ENCODE measurements at places on chromosomes 1 and 21.

DNA sequence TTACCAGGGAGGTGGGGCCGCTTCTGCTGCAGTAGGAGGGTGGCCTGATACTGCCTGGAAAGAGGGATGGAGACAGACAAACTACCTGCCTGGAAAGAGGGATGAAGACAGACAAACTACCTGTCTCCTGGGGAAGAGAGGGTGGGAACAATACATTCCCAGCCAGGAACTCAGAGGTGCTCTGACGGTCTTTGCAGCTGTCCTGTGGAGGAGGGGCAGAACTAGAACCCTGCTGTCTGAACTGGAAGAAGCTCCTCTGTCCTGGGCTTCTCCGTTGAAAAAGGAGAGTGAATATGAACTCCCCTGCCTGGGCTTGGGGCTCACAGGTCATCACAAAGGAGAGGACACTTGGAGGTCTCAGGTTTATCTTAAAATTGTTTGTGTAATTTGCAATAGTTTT, 40.3 kb upstream of the ETV3 start:
- no peak for DNase-seq

GRCh38 chr1:176315519-176316220, 108.6 kb upstream of the COP1 start:
- no peak for DNase-seq

DNA sequence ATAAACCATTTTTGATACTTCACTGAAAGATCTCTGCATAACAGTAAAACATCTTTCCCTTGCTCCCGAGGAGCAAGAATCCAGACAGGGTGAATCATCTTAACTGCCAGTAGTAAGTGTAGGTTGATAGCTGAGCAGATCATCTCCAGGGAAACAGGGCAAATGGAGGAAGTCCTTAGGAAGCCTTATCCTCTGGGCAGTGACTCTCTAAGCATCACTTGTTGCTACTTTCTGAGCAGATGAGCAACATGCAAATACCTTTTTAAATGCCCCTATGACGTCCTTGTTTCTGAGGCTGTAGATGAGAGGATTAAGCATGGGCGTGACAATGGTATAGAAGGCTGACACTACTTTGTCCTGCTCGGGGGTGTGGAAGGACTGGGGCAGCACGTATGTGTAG, 8.9 kb downstream of the OR2T11 start:
- no peak for DNase-seq

- DNase-seq = no peak
Measured at GRCh38 chr1:206721454-206721853, 36.7 kb downstream of the MAPKAPK2 start.

GRCh38 chr1:9553736-9554144, 14.5 kb downstream of the SLC25A33 start:
- DNase-seq = no peak

DNA sequence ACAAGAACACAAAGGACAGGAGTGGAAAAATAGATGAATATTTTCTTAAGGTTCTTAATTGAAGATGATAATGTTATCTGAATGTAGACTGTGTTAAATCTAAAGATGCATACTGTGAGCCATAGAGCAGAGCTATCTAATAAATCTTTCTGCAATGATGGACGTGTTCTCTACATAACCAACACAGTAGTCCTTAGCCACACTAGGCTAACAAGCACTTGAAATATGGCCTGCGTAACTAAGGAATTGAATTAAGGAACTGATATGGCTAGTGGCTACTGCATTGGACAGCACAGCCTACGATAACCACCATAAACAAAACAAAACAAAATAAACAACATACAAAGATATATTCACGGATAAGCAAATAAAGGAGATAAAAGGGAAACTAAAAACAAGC, 181.3 kb downstream of the LYPLAL1 start:
- no peak for DNase-seq

- DNase-seq = no peak
Measured at GRCh38 chr1:200022239-200022804, 5.2 kb upstream of the NR5A2 start.

- DNase-seq = no peak
Measured at GRCh38 chr1:169109561-169110134, 3.2 kb downstream of the ATP1B1 start.

DNA sequence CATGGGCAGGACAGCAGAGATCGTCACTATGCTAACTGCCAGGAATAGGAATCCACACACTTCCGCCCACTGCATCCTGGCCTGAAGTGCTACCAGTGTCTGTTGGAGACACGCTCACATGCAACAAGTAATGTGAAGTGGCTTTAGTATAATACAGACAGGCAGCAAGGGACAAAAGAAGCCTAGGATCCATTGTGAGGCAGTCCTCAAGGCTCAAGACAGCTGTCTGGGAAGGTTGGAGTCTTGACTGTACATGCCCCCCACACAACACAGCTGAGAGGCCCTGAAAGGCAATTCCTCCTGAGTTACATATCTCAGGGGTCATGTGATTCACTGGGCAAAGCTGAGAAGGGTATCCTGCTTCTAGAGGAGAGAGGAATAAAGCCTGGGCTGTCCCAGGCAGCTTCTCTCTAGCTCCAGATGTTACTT, 39.9 kb upstream of the CD1D start:
- DNase-seq = no peak

- DNase-seq = no peak
Measured at GRCh38 chr1:41003127-41003639, 18.3 kb downstream of the SLFNL1 start.

GRCh38 chr1:34771573-34772371, 9.2 kb upstream of the GJB3 start:
- DNase-seq = no peak

- no peak for DNase-seq
Measured at GRCh38 chr1:46394872-46395465, 852 bp downstream of the FAAH start.

DNA sequence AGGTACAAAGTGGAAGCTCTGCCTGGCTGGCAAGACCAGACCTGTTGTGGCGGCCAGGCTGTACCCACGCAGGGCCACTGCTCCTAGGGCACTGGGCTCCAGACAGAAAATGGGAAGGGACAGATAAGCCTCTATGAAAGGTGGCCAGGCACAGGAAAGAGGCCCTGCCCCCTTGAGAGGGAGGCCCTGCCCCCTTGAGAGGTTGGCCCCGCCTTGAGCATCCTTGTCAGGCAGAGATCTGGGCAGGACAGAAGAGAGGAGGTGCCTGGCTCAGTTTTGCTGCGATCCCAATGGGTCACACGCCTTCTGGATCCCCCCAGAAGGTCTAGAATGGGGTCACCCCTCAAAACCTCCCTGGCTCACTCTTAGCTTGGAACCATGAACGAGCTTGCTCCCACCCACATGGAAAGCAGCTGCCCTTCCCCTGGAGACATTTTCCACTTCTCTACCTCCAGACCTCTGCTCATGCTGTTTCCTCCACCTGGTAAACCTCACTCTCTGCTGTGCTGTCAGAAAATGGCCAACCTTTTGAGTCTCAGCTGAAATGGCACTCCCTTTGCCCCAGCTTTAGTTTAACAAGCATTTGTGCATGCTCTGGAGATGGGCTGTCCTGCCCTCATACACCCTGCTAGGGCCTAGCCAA, 17.5 kb upstream of the ECE1 start:
- DNase-seq = no peak

GRCh38 chr1:21189421-21189820, 12.7 kb upstream of the EIF4G3 start:
- DNase-seq = no peak

GRCh38 chr1:147292631-147293251, 50.3 kb downstream of the CHD1L start:
- DNase-seq = no peak

DNA sequence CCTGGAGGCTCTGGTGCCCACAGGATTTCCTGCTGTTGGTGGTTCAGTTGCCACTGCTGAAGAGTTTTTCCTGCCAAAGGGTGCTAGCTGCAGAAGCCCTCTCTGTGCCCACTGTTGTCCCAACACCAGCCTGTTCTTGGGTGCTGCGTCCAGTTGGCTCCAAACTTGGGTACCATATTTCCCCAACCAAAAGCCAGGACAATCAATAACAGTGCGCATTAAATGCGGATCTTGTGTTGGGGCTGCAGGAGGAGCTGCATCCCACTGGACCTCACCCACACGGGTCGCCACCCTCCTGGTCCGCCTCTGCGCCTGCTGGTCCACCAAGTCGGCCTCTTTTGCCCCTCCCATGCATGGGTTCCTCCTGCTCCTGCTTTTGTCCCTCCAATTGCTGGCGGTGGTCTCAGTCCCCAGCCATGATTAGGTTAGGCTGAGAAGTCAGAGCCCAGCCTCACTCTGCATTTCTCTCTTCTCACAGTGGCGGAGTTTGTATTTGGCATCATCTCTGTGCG, 9.8 kb downstream of the ABCG1 start:
- DNase-seq = no peak

GRCh38 chr1:233304489-233305102, 9.1 kb upstream of the PCNX2 start:
- DNase-seq = no peak

DNA sequence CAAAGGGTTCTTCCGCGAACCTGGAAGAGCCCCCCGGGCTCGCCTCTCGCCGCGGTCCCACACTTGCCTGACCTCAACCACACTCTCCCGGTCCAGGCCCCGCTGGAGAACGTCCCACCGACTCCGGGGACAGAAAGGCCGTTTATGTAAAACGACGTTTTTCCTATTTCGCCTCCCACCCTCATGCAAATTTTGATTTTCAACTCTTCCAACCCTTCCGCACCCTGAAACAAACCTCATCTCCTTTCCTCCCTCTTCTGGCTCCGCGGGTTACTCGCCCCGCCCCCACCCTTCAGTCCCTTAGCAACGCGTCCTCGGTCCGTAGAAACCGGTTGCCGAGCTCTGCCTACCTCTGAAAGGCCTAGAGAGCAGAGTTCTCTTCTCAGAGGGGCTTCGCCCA, at the start of gene C1orf141:
Gene C1orf141 (minus strand): TSS at position 276 of the 400 bp plus-strand sequence. CDS start 7,730 bp downstream, outside the sequence.
- peak; percentile 8 for DNase-seq

- no peak for DNase-seq
Measured at GRCh38 chr1:160365325-160365724, 1.5 kb upstream of the NHLH1 start.

GRCh38 chr1:115237023-115237422, 101.0 kb downstream of the NGF start:
- no peak for DNase-seq

DNA sequence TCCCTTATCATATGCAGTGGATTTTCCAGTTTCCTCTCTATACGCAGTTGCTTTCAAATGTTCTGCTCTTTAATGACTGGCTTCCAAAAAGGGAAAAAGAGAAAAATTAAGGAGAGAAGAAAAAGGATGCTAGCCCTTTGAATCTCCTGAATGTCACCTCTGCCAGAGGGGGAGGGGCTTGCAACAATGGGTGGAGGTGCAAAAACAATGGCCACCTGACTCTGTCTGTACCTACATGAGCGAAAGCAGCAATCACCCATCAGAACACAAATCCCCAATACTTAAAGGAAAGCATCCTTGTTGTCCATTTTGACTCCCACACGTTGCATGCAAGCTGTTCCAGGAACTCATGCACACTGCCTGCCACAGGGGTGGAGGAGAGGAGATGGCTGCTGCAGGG, 61.2 kb downstream of the CCDC30 start:
- DNase-seq = no peak

GRCh38 chr1:202221911-202222909, 28.6 kb downstream of the LGR6 start:
- no peak for DNase-seq

GRCh38 chr1:71625004-71625403, 544.2 kb upstream of the ZRANB2 start:
- no peak for DNase-seq

DNA sequence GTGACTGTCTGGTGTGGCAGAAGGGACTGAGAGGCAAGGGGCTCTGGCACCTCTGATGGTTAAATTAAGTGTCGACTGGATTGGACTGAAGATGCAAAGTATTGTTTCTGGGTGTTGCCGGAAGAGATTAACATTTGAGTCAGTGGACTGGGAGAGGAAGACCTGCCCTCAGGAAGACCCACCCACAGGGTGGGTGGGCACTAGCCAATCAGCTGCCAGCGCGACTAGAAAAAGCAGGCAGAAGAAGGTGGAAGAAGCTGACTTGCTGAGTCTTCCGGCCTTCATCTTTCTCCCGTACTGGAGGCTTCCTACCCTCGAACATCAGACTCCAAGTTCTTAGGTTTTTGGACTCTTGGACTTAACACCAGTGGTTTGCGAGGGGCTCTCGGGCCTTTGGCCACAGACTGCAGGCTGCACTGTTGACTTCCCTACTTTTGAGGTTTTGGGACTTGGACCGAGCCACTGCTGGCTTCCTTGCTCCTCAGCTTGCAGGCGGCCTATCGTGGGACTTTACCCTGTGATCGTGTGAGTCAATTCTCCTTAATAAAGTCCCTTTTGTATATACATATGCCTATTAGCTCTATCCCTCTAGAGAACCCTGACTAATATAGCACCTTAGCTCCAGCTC, 79.6 kb downstream of the KAZN start:
- no peak for DNase-seq

DNA sequence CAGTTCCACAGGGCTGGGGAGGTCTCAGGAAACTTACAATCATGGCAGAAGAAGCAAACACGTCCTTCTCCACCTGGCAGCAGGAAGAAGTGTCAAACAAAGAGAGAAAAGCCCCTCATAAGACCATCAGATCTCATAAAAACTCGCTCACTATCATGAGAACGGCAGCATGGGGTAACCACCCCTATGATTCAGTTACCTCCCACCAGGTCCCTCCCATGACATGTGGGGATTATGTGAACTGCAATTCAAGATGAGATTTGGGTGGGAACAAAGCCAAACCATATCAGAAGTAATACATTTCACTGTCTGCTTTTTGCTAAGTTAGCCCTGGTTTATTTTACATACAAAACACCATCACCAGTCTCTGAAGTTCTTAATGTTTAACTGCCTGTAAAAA, 68.5 kb downstream of the RBM11 start:
- DNase-seq = no peak
